ENCODE measurements at places on chromosomes 5 and 9.

GRCh38 chr5:158511454-158511853 is 588.3 kb downstream of the EBF1 start:
- no peak for DNase-seq

- DNase-seq: no peak
Observed at GRCh38 chr9:115042781-115043509, 75.0 kb downstream of the TNC start.

DNA sequence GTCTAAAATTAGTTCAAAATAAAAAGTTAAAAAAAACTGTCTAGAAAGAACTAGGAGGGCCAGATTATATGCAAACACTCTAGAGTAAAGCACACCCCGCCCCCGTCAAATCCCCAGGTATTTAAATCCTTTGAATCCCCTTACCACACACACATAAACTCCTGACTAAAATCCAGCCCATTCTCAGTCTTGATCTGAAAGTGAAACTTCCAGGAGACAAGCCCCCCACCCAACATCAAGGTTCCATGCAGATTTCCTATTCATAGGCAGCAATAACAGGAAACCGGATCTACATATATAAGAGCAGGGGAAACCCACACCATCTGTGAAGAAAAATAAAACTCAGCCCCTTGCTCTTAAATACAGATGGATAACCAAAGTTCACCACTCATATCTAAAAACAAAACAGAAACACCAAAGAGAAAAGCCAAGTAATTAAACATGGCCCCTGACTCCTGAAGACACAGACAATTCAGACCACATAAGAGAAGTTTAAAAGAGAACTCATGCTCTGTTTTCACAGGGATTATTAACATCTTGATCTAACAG is 42.3 kb downstream of the MARCHF3 start:
- no peak for DNase-seq

GRCh38 chr5:58245476-58245840 is 214.4 kb downstream of the PLK2 start:
- DNase-seq: peak; percentile 46

- DNase-seq: no peak
Observed at GRCh38 chr9:98146101-98146991, 27.3 kb upstream of the TRIM14 start.
